ENCODE measurements at places on chromosomes 2 and 18. TPM values are rescaled to one million over a fixed set of nuclear protein-coding genes. Genes with fewer than 3 reads are reported as not detected.

- DNase-seq = no peak
- H3K27ac ChIP-seq = no peak overlapping the region
- H3K36me3 ChIP-seq = peaks cover 92% of the 10 kb centered on the region
- no peaks in the 10 kb centered on the region for H3K4me1 ChIP-seq
Measured at GRCh38 chr2:99397266-99397920, 60.2 kb downstream of the EIF5B start.

DNA sequence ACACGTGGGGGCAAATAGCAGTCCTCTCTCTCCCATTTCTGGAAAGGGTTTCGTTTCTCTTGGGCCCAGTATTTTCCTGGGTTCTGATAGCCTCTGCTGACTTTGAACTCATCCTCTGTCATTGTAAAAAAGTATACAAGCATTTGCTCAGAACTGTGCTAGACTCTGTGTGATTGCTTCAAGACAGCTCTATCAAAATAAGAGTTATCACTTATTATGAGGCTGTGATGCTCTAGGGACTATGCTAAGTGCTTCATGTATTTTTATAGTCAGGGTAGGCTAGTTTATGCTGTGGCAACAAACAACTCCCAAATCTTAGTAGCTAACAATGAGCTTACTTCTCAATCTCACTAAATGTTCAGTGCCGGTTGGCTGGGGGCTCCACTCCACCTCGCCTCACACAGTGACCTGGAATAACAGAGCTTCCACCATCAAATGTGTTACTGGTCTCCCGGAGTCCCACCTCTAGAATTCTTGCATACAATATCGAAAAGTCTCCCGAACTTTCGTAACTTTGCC lies 110.8 kb upstream of the CDC42EP3 start:
- H3K4me1 ChIP-seq = no peaks in the 10 kb centered on the region
- no peak overlapping the region for H3K4me3 ChIP-seq
- H3K27ac ChIP-seq = no peak overlapping the region
- H3K27me3 ChIP-seq = no peaks in the 10 kb centered on the region
- H3K36me3 ChIP-seq = no peaks in the 10 kb centered on the region

DNA sequence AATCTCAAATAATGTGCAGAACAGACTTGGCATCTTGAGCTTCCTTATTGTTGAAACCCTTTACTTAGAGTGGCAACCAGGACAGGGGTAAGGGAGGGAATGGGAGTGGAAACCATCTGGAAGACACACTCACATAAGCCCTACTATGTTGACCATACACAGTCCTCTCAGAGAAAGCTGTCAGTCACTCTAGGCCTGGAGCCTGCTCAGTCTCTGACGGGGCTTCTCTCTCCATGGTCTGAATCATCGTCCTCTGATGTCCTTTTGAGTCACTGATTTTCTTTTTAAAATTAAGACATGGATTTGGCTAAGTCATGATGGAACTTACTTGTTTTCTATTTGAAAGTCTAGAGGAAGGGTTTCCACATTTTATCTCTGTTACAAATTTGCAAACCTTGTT lies 74.0 kb downstream of the MYO1B start:
- H3K36me3 ChIP-seq = no peaks in the 10 kb centered on the region
- no peaks in the 10 kb centered on the region for H3K27me3 ChIP-seq

- no peak for DNase-seq
- no peaks in the 10 kb centered on the region for H3K36me3 ChIP-seq
- H3K4me1 ChIP-seq = no peaks in the 10 kb centered on the region
- no peak overlapping the region for H3K4me3 ChIP-seq
- H3K27ac ChIP-seq = no peak overlapping the region
Measured at GRCh38 chr2:2101924-2102323, 229.2 kb downstream of the MYT1L start.

DNA sequence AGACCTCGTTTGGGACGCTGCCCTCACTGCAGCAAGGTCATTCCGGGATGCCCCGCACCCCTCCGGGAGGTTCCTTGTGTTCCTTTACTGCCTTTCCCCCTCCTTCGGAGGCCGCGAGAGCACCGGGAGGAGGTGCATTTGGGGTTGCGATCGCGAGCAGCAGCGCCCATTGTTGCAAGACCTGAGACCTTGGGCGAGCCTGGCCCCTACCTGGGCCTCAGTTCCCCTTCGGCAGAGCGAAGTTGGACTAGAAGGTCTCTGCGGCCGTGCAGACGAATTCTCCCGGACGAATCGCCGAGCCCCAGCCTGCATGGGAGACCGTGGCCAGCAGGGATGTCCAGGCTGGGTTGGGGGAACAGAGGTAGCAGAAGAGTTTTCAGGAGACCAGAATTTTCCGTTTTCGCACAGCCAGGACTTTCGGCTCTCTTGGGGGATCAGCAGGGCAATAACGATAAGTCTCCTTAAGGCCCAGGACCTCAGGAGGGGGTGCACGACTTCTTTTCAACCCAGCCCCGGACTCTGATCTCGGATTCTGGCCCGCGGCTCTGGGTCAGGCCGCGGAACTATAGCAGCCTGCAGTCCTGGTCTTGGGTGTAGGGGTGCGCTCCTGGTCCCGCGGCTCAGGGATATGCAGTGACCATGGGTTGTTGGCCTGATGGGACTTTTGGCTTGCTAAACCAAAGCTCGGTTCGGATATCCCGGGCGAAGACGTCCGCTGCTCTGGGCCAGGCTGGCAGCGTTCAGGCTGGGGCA lies 2.8 kb downstream of the GDF7 start:
- H3K27ac ChIP-seq = no peak overlapping the region
- DNase-seq = no peak
- H3K4me1 ChIP-seq = peaks cover 10% of the 10 kb centered on the region
- no peaks in the 10 kb centered on the region for H3K36me3 ChIP-seq
- H3K27me3 ChIP-seq = peaks cover 47% of the 10 kb centered on the region

- DNase-seq = no peak
- H3K4me3 ChIP-seq = no peak overlapping the region
- no peaks in the 10 kb centered on the region for H3K4me1 ChIP-seq
- H3K36me3 ChIP-seq = no peaks in the 10 kb centered on the region
Measured at GRCh38 chr2:28838971-28839370, 28.3 kb downstream of the SPDYA start.

BARD1 gene
- 2.4 TPM for polyA plus RNA-seq

LRRTM4 gene
- not detected for polyA plus RNA-seq
